ENCODE measurements at places on chromosomes 3 and 15.

- peak; percentile 46 for DNase-seq
Measured at GRCh38 chr3:194269610-194270145, 81.5 kb downstream of the CPN2 start.

GRCh38 chr3:356952-357351 is 160.4 kb downstream of the CHL1 start:
- peak; percentile 16 for DNase-seq

DNA sequence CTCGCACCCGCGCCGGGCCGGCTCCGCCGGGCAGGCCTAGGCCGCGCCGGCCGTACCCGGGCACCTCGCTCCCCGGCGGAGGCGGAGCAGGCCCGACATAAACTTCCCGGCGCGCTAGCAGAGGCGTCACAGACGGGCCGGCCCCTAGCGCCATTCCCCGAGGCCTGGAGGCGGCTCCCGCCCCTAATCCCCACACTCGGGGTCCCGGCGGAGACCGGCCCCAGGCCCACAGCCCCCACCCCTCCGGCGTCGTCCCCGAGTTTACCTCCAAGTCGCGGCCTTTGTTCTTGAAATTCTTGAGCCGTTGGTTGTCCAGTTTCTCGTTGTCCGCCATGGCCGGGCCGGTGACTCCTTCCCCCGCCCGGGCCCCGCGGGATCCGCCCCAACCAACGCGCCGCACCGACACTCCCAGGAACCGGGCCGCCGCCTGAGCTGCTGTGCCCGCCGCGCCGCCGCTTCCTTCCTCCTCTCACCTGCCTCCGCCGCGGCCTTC is 376 bp downstream of the KPNA4 start:
- DNase-seq, result peak; percentile 62

DNA sequence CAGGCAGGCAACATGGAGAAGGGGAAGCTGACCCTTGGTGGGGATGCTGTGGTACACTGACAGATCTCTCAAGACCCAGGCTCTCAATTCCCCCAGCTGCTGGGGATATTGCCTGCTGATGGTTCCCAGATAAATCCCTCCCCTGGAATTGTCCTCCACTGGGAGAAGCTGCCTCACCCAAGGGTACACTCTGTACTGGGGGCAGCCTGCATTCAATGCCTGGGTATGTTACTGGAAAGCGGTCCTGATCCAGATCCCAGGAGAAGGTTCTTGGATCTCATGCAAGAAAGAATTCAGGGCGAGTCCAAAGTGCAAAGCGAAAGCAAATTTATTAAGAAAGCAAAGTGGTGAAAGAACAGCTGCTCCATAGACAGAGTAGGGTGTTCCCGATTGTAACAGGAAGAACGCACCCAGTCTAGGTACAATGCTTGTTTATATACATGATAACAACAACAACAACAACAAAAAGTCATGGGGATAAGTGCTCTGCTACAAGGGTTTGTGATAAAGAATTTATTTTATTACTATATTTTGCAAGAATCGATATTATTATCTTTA is 591.5 kb upstream of the ADAMTS9 start:
- no peak for DNase-seq

DNA sequence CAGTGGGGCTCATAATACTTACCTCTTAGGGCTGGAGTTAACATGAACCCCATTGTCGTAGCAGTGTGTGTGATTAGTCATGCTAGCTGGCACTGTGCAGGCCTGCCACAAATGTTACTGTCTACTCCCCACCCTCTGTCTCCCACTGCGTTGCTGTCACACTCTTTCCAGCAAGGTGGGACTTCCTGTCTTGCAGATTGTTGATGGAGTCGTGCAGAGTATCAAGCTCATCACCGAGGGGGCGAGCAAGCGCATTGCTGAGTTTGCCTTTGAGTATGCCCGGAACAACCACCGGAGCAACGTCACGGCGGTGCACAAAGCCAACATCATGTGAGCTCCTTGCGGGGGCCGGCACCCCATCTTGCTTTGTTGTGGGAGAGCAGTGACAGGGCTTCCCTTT is 12.9 kb downstream of the IDH3A start:
- DNase-seq, result no peak

GRCh38 chr3:10722911-10723310 is 93.1 kb upstream of the SLC6A11 start:
- no peak for DNase-seq

- no peak for DNase-seq
Measured at GRCh38 chr15:49737127-49737526, 116.3 kb downstream of the DTWD1 start.

- peak; percentile 11 for DNase-seq
Measured at GRCh38 chr3:47370887-47371697, 9.7 kb upstream of the PTPN23 start.

DNA sequence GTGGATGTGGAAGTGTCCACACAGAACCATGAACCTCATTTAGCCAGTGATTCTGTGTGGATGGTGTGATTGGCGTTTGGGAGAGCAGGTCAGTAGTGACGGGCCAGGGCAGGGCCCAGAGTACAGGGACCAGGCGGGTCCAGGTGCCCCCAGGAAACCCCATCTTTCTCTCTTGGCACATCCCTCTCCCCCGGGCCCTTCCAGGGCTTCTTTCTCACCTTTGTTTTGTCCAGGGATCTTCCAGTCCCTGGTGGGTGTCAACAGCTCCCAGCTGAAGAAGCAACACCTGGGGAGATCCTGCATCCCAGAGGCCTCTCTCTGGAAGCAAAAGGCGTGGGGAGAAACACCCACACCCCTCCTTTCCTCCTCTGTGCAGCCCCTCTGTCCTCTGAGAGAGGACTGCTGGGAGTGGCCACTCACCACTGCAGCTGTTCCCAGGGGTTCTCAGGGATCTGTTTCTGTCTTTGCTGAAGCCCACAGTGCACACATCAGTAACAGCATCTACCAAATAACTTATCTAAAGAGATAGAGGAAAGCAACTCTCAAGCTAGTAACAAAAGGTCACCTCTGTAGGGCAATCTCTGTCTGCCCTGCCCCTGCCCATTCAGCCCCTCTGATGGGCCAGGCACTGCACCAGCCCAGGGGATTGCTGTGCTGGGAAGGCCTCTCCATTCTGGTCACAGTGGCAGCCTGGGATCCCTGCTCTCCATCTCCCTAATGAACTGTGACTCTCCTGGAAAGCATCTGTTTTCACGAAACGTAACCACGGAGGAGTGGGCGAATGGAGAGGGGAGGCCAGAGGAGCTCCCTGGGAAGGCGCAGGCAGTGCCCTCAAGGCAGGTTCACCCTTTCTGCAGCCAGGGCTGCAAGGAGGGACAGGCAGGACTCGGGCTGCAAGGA is 98.3 kb upstream of the ALDH1A3 start:
- no peak for DNase-seq

GRCh38 chr3:35857004-35857403 is 217.7 kb downstream of the ARPP21 start:
- no peak for DNase-seq

DNA sequence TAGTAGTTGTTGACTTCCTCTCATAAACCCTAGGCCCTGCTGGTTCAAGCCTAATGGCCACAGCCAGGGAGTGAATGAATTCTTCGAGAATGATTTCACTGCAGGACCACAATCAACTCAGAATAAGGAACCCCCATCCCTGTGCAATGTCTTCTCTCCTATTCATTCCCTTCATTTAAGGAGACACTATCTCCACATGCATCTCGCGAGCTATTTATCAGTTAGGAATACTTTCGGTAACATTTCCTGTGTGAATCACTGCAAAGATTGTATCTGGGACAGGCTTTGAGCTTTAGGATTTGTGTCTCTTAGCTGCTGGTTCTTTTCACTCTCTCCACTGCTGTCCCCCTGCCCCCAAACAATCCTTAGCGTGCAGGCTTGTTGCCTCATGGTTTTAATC is 94.4 kb downstream of the MYLK start:
- no peak for DNase-seq

DNA sequence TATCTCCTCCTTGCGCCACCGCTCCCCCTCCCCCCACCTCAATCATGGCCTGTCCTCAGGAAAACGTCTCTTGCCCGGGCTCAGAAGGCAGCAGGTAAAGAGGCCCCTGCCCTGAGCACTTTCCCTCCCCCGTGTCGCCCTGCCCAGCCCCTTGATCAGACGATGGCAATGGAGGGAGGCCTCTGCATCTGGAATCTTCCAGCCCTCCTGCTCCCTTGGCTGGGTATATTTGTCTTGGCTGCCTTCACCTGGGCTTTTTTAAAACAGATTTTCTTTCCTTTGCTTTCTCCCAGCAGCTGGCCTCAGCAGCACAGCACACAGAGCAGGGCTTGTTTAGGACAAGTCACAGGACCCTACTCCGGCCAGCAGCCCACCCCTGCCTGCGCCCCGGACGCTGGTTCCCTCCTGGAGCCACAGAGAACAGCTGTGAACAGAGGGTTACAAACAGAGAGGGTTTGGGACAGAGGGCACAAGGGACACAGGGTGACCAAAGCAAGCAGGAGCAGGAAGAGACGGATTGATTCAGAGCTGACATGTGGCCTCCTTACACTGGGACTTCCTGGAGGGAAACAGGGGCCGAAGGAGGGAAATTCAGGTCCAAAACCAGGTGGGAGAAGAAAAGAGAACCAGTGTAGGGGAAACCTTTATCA is 78.7 kb downstream of the ISG20 start:
- DNase-seq, result no peak

DNA sequence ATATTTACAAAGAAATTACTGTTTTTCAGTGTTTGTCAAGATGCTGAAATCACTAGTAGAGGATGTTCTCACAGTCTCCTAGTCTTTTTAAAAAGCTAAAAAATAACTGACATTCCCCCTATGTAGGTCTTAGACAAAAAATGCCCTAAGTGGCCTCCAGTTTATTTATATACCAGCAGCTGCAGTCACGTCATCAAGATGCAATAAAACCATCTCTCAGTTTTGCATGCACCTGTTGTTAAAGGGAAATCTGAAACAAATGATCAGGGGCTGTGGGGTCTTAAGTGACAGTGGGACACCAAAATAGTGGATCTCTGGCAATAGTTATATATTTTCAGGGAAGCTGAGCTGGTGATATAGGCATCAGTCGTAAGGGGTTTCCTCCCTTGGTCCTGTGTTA is 146.5 kb upstream of the ARPP21 start:
- DNase-seq, result no peak

DNA sequence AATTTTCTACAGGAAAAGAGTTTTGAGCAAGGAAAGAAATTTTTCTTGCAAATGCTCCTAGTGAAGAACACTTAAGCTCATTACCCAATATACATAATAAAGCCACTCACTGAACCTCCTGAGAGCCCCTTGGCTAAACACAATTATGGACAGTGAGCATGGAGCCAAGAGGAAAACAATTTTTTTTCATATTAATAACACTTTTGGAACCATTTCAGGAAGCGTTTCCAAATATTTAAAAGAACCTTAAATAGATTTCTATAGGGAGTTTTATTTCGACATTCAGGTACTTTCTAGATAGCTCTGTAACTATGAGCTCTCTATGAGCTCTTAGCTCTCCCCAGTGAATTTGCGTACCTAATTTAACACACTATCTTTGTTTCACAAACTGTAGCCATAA is 581.1 kb downstream of the ZNF385D start:
- no peak for DNase-seq

DNA sequence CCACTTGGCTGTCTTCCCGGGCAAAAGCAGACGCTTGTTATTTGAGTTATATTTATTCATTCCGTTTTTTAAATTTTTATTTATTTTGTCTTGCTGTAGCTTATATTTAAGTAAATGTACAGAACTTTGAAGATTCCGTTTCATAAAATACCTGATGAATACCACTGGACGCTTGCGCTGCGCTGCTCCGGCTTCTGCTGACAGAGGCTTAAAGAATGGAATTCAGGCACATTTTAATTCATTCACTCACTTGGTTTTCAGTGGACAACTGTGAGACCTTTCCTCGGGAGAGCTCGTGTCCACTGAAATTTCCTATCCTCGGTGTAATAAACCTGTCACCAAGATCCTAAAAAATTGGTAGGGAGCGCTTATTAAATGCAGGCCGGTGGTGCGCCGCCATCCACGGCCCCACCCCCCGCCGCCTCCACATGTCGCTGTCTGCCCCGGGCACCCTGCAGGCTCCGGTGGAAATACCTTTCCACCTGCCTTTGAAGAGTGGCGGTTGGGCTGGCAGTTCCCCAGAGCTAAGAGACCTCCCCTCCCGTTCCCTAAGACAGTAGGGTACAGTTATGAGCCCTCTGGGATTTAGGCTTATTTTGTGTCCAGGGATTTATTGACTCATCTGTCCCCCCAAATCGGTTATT is 62.5 kb upstream of the UBE2E1 start:
- no peak for DNase-seq

GRCh38 chr3:149501524-149501923 is 27.0 kb downstream of the TM4SF4 start:
- DNase-seq, result peak; percentile 57

DNA sequence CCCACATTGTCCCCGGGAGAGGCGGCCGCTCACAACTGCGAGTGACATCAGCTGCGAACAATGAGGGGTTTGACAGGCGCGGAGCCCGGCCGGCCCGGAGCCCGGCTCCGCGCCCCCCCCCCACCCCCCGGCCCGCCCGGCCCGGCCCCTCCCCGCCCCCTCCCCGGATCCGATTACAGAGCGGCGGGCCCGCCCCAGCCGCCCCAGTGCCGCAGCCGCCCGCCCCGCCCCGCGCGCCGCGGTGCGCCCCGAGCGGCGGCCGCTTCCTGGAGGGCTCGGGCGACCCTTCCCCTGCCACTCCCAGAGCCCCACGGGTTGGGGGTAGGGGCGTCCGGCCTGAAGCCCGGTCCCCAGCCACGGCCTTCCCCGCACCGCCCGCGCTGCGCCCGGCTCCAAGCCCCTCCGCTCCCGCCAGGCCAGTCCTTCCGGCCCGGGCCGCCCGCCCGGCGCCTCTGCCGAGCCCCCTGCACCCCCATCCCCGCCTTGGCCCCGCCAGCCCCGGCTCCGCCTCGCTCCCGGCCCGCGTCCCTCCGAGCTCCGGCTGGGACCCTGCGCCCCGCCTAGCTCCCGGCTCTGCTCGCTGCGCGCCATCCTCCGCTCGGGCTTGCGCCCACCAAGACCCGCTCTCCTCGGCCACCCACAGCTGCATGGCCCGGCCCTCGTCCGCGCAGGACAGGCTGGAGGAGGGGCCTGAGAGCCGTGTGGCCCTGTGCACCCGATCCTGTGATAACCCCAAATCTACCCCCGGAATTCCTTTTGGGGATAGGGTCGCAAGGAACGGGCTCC is at the start of gene PCBP4:
TSS of gene PCBP4 (minus strand) at position 71 of the 786 bp plus-strand sequence. CDS start 6,214 bp downstream, outside the sequence.
- peak; percentile 25 for DNase-seq

DNA sequence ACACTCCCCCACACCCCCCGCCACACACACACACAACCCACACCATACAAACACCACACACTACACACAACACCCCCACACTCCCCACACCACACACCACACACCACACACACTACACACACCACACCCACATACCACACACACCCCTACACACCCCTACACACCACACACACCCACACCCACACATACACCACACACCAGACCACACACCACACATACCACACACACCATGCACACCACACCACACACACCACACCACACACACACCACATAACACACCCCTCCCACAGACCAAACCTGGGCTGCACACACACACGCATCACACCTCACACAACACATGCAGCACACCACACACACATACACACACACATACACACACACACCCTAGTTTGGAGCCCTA is 1.8 kb upstream of the RASGRF1 start:
- DNase-seq, result no peak

GRCh38 chr3:151478335-151478697 is 17.5 kb upstream of the IGSF10 start:
- no peak for DNase-seq

Measured in ACHN (cell line).